Activated CD4-positive, alpha-beta memory T cell treated with anti-CD3 and anti-CD28 coated beads, Interleukin-2, amount 10 ng/mL, durations not matched to agents 7 days and 5 days (primary cell): ENCODE measurements at places on chromosomes 3 and 15.

GRCh38 chr3:14360123-14360881 lies 42.1 kb upstream of the SLC6A6 start:
- DNase-seq = no peak

DNA sequence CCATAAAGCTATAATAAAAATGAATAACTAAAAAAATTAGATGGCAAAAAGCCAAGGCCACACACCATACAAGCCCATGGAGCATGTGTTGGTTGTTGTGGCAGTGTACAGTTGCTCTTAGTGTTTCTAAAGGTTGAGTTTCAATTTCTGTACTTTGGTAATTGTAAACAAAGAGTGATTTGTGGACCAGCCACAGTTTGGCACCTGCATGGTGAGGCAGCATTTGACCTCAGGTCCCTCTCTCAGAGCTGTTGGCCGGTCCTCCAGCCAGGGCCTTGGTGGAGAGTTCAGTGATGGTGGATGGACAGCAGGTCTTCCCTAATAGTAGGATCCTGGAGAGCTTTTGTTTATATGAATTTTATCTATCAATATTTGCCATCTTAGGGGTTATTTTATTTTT lies 5.6 kb downstream of the ACAD9 start:
- DNase-seq = no peak

- no peak for DNase-seq
These were observed 360.9 kb upstream of the TRIM42 start for GRCh38 chr3:140316868-140317400.

DNA sequence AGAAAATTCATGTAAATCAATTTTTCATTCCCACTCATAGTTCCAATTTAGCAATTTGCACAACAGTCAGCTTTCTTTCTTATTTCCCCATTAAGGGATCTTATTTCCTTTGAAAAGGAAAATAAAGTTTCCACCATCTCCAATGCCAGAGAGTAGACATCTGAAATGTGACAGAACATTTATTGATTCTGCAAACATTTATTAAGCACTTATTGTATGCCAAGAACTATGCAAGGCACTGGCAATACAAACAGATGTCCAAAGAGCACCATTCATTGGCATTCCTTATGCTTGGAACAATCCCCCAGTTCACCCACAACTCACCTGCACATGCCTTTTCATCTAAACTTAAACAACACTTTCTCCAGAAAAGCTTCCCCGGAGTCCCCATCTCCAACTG lies 2.5 kb upstream of the TFDP2 start:
- DNase-seq = no peak

GRCh38 chr3:45929042-45929679 lies 14.1 kb upstream of the CXCR6 start:
- DNase-seq = peak; percentile 71

GRCh38 chr3:31124373-31124772 lies 229.9 kb upstream of the GADL1 start:
- DNase-seq = no peak

- no peak for DNase-seq
These were observed 21.7 kb upstream of the CGNL1 start for GRCh38 chr15:57354436-57355123.

DNA sequence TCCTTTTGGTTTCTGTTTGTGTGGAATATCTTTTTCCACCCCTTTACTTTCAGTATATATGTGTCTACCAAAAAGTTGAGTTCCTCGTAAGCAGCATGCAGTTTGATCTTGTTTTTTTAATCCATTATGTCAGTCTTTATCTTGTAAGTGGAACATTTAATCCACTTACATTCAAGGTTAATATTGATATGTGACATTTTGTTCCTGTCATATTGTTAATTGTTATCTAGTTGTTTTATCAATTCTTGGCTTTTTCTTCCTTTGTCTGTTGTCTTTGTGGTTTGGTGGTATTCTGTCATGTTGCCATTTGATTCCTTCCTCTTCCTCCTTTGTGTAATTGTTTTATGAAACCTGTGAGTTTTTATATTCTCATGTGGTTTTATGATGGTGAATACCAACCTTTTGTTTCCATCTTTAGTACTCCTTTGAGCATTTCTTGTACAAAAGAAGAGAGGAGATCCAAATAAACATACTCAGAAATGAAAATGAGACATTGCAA lies 43.4 kb upstream of the XCR1 start:
- no peak for DNase-seq
